ENCODE measurements at places on chromosomes 2 and 18. TPM values are rescaled to one million over a fixed set of nuclear protein-coding genes. Genes with fewer than 3 reads are reported as not detected.

Gene BMP10
- polyA plus RNA-seq: 153 TPM

Gene KIAA1328
- 2.6 TPM for polyA plus RNA-seq

Gene CTDSP1
- polyA plus RNA-seq: 85.9 TPM

DNA sequence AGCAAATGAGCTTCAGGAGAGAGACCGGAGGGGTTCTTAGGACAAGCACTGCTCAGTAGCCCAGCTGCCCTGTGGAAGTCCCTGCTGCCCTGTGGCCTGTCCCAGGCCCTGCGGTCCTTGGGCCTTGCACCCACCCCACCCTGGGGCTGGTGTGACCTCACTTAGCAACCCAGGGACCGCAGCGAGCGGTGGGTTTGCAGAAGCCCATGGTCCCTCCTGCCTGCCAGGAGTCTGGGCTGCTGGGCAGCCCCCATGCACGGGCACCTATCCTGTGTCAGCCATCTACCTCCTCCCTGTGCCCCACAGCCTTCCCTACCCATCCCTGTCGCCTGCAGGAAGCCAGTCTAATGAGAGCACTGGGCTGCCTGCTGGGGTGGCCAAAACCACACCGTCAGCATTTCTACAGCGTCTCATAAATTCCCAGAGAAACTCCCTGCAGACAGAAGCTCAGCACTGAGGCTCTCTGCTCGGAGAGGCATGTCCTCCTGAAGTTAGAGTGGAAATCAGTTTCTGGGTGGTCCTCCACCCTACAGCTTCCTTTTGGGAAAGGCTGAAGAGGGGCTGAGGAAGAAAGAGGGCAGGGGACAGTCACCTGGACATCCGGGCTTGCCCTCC is 231.1 kb upstream of the HS6ST1 start:
- DNase-seq: no peak

DNA sequence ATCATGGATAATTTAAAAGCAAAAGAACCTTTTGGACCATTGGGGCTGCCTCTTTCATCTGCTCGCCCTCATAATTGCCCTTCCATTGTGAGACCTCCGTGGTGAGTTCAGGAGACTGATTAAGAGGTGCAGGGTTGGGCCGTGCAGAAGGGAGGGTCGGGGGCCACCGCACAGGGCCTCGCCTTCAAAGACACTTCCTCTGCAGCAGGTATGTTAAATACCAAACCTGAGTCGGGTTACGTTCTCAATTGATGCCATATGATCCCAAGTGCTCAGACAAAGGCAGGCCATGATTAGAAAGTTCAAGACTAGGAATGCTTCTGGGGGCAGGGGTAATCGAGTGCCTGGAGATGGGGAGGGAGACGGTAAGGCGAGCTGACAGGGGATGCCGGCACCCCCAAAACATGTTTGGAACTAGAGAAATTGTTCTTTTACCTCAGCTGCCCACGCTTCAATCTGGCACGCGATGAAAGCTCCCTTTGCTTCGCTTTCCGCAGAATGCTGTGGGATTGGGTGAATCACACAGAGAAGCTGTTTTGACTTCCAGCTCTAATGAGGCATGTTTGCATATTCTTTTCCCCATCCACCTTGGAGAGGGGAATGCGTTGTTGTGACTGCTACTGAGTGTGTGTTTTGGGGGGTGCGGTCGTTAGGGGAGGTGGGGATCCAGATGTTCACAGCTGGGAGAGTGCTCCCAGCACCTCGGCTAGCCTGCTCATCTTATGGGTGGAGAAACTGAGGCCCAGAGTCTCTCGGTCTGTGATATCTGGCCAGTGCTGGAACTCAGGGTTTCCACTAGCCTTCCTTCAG is 309.1 kb downstream of the MYCN start:
- no peak for DNase-seq

GRCh38 chr2:157843935-157844334 is 32.2 kb downstream of the ACVR1 start:
- no peak for DNase-seq

GRCh38 chr2:238202326-238203093 is 985 bp downstream of the ILKAP start:
- no peak for DNase-seq

Measured in right cardiac atrium (tissue), 5 donors.